ENCODE measurements at places on chromosomes 3 and 15.

GRCh38 chr3:42742688-42743087 lies 30.4 kb downstream of the CCDC13 start:
- no peak for DNase-seq

- DNase-seq: no peak
Measured at GRCh38 chr3:22621205-22621809, 581.8 kb upstream of the UBE2E2 start.

- no peak for DNase-seq
Measured at GRCh38 chr3:64179860-64180259, 45.4 kb downstream of the PRICKLE2 start.

GRCh38 chr3:159839561-159840379 lies 148.9 kb upstream of the IL12A start:
- DNase-seq: no peak

GRCh38 chr15:91863621-91864255 lies 10.2 kb downstream of the SLCO3A1 start:
- no peak for DNase-seq

GRCh38 chr3:88434001-88434400 lies 284.2 kb downstream of the C3orf38 start:
- no peak for DNase-seq

- DNase-seq: no peak
Measured at GRCh38 chr15:83304861-83305703, 20.6 kb upstream of the BNC1 start.

- DNase-seq: no peak
Measured at GRCh38 chr15:34233614-34234013, 8.8 kb downstream of the EMC4 start.

- DNase-seq: no peak
Measured at GRCh38 chr3:38800511-38800910, 15.5 kb downstream of the SCN10A start.

GRCh38 chr3:134754768-134755559 lies 40.1 kb upstream of the EPHB1 start:
- no peak for DNase-seq

GRCh38 chr3:41033956-41034519 lies 165.3 kb upstream of the CTNNB1 start:
- DNase-seq: no peak

GRCh38 chr3:73954506-73954905 lies 329.8 kb upstream of the PDZRN3 start:
- DNase-seq: no peak

GRCh38 chr3:146544002-146544928 lies at the start of gene PLSCR1:
TSS of gene PLSCR1 (minus strand) at chr3:146544607. CDS start at chr3:146536552, 8,055 bp downstream.
- peak; percentile 49 for DNase-seq

- no peak for DNase-seq
Measured at GRCh38 chr15:65081270-65081669, 4.7 kb downstream of the KBTBD13 start.

DNA sequence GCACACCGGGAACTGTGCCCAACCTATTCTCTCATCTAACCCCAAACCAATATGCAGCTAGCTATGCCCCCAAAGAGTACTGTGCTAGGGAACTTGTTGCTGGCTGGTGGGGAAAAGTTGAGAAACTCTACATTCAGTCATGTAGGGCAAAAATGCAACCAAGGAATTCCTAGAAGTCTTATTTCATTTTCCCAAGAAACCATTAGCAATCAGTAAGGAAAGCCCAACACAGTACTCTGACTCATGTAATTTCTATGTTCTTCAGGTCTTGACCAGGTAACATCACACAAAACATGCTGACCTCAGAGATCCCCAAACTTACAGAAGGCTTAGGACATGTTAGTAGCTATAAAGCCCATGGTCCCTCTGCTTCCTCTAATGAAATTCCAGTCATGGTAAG lies 52.1 kb downstream of the TASOR start:
- no peak for DNase-seq

- no peak for DNase-seq
Measured at GRCh38 chr3:115325539-115325938, 178.5 kb upstream of the ZBTB20 start.

DNA sequence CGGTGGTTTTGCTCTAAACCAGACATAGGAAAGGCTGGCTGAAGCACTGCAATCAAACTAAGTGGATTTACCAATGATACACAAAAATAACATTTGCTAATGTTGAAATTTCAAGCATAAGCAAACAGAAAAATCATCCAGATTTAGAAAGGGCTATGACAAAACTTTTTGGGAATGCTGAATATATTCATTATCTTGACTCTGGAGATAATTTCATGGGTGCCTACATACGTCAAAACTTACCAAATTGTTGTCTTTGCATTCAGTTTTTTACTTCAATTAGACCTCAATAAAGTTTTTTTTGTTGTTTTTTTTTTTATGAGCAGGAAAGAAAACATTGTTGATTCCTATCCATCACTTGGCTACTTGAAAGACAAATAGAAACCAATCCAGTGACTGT lies 140.8 kb downstream of the NR2E3 start:
- no peak for DNase-seq

DNA sequence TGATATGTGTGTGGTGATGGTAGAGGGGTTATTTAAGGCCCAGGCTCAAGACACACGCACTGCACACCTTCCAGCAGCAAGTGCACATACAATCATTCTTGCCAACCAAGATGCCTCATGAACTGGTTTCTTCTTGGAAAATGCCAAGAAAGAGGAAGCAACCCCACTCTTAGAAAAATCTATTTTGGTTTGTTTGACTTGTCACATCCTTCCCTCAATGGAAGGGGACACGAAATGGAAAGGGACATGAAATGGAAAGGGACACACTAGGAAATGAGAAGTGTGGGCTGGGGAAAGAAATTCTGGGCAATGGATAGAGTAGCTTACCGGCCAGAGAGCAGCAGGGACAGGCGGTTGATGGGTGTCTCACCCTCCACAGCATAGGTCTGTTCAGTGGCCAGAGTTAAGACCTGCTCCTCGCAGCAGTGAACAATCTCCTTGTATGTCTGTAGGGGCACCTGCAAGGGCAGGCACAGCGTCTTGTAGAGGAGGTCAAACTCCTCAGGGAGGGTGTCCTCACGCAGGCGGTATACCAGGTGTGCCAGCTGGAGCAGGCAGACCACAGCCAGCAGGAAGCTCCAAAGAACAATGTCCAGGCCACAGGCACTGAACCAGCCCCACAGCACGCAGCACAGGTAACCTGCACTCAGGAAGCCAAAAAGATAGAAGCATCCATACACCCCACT lies 640 bp downstream of the POPDC2 start:
- DNase-seq: no peak

- DNase-seq: no peak
Measured at GRCh38 chr15:63019511-63020109, 22.9 kb upstream of the TPM1 start.

DNA sequence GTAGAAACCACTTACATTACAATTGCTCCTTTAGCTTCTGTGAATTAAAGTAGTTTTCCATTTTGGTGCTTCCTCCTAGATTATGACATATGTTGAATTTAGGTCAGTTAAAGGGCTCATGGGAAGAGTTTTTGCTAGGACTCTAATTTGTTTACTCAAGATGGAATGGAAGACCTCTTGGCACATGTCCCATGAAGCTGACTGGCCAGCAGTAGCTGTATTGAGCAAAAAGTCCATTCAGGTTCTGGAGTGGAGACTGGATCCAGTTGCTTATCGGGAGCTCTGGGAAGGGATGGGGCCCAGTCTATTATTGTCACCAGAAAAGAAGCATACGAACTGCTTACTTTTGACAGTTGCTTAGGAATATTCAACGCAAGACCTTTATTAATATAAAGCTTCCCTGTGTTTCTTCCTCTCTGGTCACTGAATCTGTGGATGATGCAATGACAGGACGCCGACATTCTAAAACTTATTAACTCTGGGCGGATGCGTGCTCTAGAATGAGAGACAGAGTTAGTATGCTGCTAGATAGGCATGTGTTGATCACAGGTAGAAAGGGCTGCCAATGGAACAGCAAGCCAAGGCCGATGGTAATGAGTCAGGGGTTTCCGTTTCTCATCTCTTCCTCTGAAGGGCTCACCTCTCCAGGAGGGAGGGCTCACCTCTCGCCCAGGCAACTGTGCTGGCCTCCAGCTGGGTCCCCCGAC lies 155.8 kb downstream of the NR1D2 start:
- DNase-seq: no peak

- no peak for DNase-seq
Measured at GRCh38 chr15:77838595-77838994, 205.9 kb upstream of the LINGO1 start.

GRCh38 chr15:91445695-91446228 lies 345.7 kb downstream of the SV2B start:
- no peak for DNase-seq

DNA sequence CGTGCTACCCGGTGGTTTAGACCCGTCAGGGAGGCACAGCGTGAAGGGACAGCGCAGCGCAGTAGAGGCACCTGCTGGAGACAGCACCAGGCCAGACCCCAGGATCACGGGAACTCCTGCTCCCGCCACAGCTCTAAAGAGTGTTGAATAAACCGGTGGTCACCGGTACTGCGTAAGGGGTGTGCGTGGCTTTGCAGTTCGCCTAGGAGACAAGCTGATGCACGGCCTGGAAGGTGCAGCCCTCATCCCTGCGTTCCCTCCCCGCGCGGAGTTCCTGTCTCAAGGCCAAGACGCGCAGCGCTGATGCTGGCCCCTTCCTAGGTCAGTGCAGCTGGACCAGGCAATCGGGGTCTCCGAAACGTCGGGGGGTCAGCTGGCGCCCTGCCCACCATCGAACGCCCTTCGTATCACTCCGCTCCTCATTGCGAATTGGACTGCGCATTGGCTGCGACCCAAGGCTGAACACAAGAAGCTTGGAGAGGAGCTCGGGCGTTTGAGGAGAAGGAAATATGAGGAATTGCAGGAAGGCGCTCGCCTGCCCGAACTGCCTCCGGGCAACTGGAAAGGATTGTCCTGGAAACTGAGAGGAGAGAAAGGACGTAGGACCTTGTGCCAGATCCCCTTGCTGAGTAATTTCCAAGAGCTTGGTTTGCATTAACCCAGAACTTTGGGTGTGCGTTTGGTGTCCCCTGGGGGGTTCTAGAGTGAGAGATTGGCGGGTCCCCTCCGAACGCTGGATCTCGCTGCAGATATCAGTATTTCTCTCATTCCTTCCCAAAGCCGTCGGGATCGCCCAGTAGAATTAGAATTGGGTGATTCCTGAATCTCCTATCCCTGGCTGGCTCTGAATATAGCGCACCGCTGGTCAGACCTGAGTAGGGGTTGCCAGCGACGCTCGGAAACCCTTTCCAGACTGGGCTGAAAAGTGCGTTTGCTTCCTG lies 2.3 kb upstream of the SOX14 start:
- no peak for DNase-seq

DNA sequence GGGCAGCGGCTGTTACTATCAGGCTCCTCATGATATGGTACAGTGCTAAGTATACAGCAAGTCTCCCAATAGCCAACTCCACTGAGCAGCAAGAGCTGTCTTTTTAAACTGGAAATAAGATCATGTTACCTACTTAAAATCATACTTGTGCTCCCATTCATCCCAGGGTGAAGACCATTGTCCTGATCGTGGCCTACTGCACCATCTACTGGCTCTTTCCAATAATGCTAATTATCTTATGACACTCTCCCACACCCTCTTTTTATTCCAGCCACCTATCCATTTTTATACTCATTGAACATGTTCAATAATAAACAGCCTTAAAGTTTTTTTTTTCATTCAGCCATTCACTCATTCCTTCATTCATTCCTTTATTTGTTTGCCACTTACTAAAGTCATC lies 117.7 kb downstream of the GBE1 start:
- no peak for DNase-seq

DNA sequence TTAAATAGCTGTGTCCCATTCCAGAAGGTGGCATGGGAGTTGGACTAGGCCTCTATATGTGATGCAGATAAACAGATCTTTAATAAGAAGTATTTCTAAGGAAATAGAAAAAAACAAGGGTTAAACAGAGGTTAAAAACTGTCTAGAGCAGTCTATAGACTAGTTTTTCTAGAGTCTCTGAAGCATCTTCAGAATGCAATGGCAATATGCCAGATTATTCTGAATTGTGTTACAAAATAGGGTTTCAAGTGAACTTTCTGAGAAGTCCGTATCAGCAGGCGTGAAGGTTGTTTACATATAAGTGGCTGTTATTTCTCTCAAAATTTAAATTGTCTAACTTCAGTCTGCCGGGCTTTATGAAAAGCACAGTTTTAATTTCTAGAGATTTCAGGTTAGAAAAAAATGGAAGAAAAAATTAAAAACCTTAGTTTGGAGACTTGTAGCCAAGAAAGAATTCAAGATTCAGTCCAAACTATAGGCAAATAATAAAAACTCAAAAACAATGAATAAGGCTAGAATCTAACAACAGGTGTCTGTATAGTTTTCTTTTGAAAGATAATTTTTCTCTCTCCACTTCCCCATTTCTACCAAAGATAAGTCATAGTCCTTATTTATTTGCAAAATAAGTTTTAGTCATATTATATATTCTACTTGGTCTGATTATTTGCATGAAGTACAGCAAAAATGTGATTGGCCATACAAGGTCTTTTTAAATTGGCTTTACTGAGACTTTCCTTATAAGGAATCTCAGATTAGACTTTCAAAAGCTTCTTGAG lies 55.2 kb downstream of the OSTN start:
- no peak for DNase-seq

DNA sequence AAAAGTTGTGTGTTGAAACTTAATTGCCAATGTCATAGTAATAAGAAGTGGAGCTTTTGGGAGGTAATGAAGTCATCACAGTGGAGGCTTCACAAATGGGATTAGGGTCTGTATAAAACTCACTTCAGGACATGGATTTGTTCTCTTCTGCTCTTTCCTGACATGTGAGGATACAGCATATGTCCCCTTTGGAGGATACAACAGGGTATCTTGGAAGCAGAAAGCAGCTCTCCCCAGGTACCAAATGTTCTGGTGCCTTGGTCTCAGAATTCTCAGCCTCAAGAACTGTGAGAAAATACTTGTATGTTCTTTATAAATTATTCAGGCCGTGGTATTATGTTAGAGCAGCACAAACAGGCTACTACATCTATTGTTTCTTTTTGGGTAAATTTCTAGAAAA lies 210.9 kb downstream of the DIPK2A start:
- DNase-seq: no peak

GRCh38 chr15:90000186-90001001 lies 730 bp upstream of the ZNF710 start:
- DNase-seq: no peak

DNA sequence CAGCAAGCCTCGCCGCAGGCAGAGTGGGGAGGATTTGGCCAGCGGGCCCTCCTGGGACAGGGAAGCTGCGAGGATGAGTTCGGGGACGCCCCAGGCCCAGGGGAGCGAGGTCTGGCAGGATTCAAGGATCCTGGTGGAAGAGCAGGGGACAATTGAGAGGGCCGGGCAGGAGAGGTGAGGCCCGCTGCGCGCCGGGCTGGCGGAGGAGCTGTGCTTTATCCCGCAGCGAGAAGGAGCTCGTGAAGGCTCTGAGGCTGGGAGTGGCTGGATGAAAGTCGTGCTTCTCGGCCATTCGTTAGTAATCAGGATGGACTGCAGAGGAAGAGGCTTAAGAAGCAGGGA lies 3.6 kb downstream of the SLC51A start:
- no peak for DNase-seq

- no peak for DNase-seq
Measured at GRCh38 chr15:81184188-81184587, 12.5 kb upstream of the IL16 start.

GRCh38 chr3:140088513-140088912 lies 153.5 kb downstream of the CLSTN2 start:
- no peak for DNase-seq
